Hepatocyte (in vitro differentiated cells): ENCODE measurements at places on chromosomes 2 and 18.

GRCh38 chr2:240269886-240270285 is 129.4 kb upstream of the OTOS start:
- DNase-seq: no peak

DNA sequence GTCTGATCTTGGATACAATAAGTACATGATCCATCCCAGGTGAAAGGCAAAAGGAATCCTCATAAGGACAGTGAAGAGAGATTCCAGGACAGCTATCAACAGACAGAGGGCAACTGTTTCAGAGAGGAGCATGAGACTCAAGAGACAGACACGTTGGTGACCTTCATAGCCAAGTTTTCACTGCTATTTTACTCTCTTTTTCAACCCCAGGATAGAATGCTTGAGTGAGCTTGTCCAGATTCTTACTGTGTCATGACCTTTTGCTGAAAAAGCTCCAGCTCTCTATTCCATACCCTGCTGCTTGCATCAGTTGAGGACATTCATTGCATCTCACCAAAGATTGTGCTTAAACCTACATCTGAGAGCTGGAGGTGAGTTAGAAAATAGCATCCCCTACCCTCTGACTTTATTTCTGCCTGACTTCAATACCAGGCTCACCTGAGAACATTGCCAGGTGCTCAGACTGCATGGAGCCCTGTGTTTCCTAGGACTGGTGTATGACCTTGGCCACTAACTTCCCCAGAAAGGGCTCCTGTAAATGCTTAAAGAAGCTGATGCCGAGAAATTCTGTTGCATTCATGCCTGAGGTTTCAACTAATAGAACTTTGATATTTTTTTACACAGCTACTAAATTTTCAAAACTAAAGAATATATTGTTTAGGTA is 70.4 kb upstream of the TMEM17 start:
- no peak for DNase-seq

DNA sequence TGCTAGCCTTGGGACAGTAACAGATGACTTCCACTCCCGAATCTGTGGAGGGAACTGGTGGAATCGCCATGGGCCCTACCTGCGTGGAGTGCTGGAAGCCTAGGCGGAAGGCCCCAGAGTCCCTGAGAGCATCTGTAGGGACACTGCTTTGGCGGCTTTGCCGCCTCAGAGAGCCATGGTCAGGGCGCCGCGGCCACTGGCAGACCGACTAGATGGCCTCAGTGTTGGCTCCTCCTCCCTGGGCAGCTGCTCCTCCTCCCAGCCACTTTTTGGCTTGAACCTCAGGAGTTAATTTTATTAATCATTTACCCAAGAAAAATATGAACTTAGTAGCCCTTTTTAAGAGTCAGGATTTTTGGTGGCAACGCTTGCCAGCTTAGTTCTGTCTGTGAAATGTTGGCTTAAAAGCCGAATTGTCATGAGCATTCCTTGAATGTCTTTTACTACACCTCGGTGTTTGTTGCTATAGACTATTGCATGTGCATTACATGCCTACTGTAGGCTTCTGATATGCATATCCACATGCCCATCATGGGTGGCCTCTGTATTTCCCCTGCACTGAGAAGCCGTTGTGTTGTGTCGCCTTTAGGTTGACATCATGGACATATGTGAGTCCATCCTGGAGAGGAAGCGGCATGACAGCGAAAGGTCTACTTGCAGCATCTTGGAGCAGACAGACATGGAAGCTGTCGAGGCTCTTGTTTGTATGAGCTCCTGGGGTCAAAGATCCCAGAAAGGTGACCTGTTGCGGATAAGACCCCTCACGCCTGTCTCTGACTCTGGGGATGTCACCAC is 2.4 kb downstream of the KLF11 start:
- DNase-seq: no peak

DNA sequence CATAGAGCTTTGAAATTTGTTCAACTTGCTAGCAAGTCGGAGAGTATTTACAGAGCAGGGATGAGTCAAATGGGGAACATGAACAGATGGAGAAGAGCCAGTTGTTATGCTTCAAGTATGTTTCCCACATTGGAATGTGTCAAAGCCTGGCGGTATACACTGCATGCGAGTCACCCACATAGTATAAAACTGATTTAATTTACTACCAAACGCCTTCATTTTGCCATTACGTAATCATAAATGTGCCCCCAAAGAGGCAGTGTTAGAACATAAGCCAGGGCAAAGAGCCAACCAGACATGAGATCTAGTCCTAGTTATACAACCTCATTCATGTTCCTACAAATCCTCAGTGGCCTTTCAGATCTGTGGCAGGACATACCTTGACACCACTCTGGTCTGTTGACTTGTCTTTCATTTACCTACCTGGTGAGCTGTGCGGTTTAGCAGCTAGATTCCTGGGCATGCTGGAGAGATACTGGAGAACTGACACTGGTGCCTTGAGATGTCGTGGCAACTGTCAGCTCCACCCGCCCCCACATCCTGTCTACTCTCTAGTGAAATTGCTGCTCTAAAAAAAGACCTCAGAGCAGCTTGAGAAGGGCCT is 21.7 kb upstream of the NRP2 start:
- no peak for DNase-seq
